ENCODE measurements at places on chromosomes 12 and 14.

DNA sequence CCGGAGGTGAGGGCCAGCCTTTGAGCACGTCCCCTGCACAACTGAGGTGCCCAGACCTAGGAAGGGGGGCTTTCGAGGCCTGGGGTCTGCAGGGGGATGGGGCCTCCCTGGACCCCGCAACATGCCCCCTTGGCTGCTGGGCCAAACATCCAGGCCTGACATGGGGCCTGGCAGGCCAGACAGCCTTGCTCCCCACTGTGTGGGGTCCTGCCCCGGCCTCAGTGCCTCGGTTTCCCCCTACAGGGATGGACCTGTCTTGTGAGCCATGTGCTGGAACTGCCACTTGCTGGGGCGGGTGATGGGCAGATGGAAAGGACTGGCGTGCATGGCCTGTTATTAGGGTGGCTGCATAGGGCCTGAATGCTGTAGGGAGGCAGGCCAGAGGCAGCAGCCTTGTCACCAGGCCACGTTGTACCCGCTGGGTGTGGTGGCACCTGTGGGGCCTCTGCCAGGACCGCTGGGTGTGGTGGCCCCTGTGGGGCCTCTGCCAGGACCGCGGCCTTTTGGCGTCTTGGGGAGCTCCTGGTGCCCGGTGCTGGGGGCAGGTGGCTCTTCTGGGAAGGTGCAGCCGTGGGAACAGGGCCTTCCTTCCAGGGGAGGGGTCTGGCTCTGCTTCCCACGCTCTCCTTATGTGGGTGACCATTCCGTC is 20.4 kb downstream of the ASPG start:
- no peak for DNase-seq

- no peak for DNase-seq
Measured at GRCh38 chr14:24911324-24912109, 138.4 kb downstream of the STXBP6 start.

DNA sequence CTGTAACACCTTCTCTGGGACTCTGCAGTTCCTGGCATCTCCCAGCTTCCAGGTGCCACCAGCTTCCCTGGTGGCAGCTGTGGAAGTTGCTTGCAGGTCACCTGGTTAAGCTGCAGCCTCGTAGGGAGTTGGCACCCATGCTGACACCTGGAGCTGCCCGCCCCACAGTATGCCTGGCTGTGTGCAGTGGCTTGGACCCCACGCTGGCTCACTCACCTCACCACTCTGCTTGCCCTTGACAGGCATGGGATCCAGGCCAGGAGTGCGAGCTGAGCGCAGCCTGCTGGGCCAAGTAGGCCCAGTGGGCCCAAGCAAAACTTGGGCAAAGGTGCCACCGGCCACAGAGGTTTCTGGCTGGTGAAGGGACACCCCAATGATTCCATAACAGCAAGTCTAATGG is 48.5 kb downstream of the EGLN3 start:
- no peak for DNase-seq

GRCh38 chr14:103194256-103195045 is 71.2 kb downstream of the TNFAIP2 start:
- no peak for DNase-seq

- no peak for DNase-seq
Measured at GRCh38 chr14:87960013-87960787, 32.8 kb downstream of the GALC start.

- DNase-seq, result no peak
Measured at GRCh38 chr12:80813820-80814219, 97.1 kb downstream of the MYF5 start.

DNA sequence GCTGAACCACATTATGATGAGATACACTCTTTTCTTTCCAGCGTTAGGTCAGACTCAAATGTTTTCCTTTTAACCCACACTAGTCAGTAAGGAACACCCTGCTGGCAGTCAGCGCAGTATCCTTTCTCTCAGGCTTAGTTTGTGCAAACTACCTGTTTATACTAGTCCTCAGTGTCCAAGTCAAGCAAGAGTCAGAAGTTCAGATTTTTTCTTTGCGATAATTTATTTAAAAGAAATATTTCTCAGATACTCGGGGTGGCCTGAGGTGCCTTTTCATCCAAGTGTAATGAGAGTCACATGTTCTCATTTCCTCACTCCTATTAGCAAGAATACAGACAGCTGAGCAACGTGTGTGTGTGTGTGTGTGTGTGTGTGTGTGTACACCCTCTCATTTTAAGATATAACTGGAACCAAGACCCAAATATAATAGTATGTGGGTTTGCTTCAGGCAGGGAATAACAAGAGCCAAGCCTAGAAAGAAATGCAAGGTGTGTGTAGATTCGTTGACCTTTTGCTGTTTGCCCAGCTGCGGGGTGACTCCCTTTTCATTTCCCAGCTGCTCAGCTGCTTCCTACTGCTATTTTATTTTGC is 182.7 kb downstream of the KICS2 start:
- peak; percentile 61 for DNase-seq

- DNase-seq, result no peak
Measured at GRCh38 chr14:81884382-81884781, 350.7 kb upstream of the SEL1L start.

DNA sequence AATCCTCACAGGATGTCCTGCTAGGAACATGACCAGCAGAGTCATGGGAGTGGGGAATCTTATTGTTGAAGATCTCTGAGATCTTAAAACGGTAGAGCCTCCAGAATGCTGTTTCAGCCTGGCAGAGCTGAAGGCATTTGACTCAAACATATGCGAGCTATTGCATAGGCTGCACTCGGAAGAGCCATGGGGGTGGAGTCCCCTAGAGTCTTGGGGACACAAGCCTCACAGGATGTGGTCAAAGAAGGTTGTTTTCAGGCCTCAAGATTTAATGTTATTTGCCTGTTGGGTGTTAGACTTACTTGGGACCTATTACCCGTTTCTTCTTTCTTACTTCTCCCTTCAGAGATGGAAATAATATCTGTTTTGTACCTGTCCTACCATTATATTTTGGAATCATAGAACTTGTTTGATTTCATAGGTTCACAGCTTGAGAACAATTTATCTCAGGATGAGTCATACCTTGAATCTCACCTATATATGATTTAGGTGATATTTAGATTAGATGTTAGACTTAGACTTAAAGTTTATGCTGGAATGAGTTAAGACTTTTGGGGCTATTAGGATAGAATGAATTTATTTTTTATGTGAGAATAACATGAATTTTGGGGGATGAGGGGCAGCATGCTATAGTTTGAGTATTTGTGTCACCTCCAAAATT is 172.2 kb upstream of the ATP2B1 start:
- no peak for DNase-seq

GRCh38 chr14:105863296-105864108 is 337.1 kb downstream of the TMEM121 start:
- no peak for DNase-seq

- peak; percentile 68 for DNase-seq
Measured at GRCh38 chr12:117212563-117213190, 22.4 kb upstream of the FBXO21 start.

GRCh38 chr12:45040977-45041376 is 9.9 kb downstream of the DBX2 start:
- DNase-seq, result no peak

- no peak for DNase-seq
Measured at GRCh38 chr14:79661752-79662151, 549.6 kb downstream of the DIO2 start.

- DNase-seq, result peak; percentile 28
Measured at GRCh38 chr12:20624718-20625117, 70.4 kb upstream of the SLCO1C1 start.

DNA sequence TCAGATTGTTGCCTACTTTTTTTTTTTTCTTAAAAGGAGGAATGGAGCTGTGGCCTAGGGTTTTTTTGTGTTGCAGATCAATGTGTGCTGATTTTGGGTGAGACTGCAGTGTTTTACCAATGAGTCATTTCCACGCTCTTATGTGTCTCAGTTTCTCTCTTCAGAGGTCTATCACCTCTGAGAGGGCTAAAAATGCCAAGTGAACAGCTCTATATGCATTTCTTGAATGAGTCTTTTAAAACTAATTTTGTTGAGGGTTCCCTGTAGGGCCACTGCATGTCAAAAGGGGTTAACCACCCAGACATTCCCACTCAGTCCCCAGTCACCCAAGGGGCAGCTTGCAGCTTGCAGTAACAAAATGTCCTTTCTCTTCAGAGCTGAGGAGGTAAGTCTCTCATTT is 24.3 kb upstream of the GLIPR1L2 start:
- no peak for DNase-seq

DNA sequence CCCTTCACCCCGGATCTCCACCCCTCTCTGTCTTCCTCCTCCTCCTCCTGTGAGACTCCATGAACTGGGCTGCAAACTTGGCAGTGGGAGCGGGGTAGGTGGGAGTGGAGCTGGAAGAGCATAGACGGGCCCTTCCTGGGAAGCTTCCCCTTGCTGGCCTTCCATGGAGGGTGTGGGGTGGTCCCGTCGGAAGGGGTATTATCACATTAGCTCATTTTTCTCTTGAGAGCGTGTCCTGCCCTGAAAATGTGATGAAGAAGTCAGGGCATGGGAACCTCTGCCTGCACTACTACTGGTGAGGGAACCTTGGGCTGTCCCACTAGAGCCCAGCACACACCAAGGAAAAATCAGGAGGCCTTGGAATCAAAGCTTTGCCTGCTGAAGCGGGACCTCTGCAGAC is 66.5 kb downstream of the CACNA1C start:
- DNase-seq, result no peak

DNA sequence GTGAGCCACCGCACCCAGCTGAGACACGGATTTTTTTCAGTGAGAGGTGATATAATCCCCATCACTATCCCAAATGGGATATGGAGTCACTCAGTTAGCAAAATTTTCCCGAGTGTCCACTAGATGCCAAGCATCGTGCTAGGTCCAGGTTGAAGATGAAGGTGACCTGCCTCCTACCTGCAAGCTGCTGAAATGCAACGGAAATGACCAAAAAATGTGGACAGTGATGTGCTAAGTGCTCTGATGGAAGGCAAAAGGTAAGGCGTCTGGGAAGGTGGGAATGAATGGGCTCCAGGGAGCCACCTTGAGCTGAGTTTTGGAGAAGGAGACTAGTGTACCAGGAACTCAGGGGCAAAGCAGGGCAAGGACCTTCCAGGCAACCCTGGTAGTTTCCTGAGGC is 64.6 kb downstream of the CALM1 start:
- no peak for DNase-seq

GRCh38 chr14:56461276-56462275 is 118.0 kb upstream of the TMEM260 start:
- no peak for DNase-seq

DNA sequence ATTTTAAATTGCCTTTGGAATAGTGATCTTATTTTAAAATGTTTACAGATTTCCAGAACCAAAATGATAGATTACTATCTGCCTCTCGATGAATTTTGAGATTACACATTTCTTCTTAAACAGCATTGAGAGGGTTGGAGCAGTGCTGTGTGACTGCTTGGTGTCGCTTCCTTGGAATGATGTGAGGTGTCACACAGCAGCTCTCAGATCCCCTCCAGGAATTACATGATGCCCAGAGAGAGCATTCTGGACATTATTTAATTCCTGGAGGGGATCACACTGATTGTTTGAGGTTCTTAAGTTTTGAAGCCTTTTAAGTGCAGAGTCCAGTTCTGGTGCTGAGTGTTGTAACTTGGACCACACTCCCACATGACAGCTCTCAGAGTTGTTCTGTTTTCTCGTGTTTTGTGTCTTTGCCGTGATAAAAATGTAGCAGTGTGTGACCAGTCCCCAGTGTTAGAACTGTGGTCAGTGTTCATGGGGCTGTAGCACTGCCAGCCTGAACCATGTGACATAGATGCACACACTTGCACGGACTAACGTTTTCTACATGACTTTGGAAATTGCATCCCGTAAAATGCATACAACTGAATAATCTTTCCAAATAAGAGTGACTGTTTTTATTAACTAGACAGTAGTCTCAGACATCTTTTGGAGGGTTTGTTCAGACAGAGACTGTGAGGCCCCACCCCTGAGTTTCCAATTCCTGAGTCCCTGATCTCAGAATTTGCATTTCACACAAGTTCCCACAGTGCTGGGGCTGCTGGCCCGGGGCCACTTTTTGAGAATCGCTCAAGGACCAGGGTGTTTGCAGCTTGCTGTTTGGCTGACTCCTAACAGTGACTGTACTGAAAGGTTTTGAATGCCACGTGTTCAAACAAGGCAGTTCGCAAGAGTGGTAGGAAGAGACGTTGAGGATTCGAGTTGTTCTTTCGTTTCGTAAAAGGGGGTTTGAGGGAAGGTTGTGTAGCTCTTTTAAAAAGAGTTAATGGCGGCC is 26.0 kb downstream of the XRCC3 start:
- DNase-seq, result no peak

DNA sequence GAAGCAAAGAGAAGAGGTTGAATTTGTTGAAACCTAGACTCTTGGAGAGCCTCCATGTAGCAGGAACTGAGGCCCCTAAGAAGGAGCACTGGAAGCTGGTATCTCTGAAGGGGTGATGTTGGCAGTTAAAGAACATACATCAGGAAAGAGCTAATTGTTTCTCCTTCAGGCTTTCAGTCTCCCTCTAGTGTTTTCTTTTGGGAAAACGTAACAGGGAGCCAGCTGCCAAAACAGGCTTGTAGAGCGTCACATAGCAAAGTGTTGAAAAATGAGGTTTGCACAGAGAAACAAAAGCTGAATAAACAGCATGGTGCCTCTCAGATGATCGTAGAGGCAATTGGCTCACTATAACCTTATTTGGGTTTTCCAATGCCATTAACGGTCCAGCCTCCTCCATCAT is 46.9 kb upstream of the CAND1 start:
- no peak for DNase-seq

DNA sequence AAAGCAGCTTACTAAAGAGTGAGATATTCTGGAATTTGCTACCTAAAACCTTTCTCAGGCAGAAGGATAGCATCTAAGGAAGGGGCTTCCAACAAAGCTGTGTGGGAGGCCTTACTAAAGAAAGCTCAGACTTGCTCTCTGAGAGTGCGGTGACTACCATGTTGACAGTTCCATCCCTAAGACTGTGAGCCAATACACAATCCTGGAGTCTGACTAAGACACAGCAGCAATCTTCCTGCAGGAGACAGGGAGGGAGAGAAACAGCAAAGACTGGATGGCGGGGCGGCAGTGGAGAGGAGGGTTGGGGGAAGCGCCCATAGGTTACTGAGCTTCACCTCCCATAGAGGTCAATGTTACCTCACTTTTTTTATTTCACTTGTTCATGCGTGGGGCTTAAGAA is 70.9 kb downstream of the KITLG start:
- DNase-seq, result no peak

DNA sequence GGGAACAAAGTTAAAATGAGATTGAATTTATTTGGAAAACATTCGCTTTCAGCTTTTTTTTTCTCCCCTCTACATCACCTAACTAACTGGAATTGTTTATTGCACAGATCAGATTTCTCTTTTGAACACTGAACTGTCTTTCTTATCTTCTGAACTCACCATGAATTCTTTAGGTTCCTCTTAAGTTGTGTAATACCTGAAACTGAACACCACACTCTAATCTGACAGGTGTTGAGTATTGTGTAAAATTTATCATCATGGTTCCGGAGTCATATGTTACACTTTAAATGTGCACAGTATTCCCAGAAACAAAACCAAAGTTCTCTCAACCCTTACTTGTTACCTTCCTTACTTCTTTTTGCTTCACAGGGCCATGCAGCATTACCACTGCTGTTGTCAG is 66.8 kb downstream of the TGFB3 start:
- DNase-seq, result no peak

GRCh38 chr12:18578191-18578590 is 159.6 kb downstream of the PLCZ1 start:
- no peak for DNase-seq

GRCh38 chr12:118038137-118038536 is 21.6 kb downstream of the RFC5 start:
- DNase-seq, result no peak

All from dermis microvascular lymphatic vessel endothelial cell (primary cell).